ENCODE measurements at places on chromosomes 5 and 9.

DNA sequence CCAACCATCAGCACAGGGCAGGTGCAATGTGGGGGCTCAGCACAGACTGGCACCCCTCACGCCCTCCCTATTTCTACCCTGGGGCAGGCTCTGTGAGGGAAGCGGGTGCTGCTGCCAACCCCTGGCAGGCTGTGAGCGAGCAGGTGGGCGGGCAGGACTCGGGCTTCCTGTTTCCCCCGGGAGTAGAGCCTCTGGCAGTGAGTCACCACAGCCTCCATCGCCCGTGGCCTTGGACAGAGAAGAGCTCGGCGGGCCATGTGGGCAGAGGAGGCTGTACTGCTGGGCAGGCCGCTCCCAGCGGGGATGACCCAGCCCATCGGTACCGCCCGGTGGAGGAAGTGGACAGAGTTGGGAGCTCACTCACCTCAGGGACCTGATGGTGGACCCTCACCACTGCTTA is 16.6 kb downstream of the KCNT1 start:
- no peak for DNase-seq

DNA sequence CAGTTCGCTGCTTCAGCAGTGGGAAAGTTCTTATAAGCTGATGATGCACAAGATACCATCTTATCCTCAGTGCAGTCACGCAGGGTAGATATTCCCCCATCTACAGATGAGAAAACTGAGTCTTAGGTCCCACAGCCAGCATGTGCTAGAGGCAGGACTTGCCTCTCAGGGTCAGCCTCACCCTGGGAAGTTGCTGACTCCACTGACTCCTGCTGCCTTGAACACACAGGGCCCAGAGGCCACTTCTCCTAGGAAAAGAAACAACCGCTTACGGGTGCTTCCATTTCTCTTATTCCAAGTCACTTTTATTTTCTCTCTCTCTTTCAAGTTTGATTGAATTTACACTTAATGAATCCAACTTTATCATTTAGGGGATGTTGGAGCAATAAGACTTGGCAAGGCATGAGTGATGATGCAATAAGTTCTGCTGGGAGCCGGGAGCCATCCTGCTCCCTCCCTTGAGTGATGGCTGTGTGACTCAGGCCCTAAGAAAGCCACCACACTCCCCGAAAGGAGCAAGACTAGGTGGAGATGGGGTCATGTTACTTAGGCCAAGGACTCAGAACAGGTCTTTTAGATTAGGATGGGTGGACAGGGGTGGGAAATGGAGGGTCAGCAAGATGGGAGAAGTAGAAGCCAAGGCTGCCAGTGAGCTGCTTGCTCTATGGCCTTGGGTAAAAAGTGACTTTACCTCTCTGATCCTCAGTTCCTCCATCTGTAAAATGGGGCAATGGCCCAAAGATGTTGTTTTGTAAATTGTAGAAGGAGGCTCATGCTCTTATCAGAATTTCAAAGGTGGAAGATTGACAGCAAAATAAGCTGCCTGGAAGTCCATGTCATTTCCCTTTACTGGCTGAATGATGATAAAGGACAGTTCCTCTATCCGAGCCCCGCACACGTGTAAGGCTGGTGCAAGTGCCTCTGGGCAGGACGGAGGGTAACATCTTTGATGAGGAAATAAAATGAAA is 67.4 kb upstream of the ZNF618 start:
- DNase-seq = no peak

GRCh38 chr5:147388184-147389108 is 121.4 kb downstream of the DPYSL3 start:
- DNase-seq = no peak

DNA sequence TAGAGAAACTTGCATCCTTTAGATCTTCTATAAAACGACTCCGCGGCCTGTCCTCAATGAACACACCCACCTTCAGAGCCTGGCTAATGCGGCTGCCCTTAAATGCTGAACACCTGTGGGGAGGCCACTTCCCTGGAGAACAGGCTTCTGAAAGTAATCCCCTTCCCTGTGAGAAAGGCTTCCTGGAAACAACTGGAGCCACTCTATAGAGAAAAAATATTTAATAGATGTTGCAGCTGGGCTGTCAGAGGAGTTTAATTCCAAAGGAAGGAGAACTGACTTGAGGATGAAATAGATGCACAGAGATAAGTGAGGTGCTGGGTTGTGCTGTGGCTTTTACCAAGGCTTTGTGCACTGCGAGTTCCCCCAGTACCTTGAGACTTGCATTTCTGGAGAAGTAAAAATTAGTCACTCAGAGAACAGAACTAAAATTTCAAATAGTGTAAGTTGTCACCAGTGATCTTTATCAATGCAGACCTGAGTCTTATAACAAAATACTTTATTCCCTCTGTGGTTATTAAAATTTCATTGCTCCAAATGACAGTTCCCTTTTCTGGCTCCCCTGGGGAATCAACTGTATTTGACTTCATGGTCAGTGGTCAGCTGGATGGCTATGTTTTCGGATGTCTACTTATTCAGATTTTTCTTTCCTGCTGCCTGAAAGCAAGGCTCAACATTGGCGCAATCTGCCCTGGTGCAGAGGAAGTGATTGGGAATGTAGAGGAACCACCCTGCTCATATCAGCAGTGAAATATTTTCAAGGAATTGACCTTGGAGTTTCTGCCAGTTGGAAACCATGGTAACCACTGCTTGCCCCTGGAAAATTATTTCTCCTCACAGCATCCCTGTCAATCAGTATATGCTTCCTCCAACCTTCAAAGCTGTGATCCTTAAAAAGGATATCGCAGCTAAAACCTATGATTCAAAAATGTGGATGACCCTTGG is 238.8 kb downstream of the SMARCA2 start:
- DNase-seq = no peak

- no peak for DNase-seq
Measured at GRCh38 chr5:135037519-135038204, 3.6 kb upstream of the PITX1 start.

GRCh38 chr9:113872485-113873143 is 3.5 kb upstream of the ZNF618 start:
- DNase-seq = no peak

GRCh38 chr5:77546-77945 is 14.4 kb upstream of the PLEKHG4B start:
- DNase-seq = no peak

- DNase-seq = no peak
Measured at GRCh38 chr9:133690081-133690561, 48.0 kb downstream of the SARDH start.

- no peak for DNase-seq
Measured at GRCh38 chr9:134707031-134707680, 65.6 kb downstream of the COL5A1 start.

GRCh38 chr9:545480-545879 is 296.0 kb upstream of the DMRT1 start:
- no peak for DNase-seq

- no peak for DNase-seq
Measured at GRCh38 chr5:158765407-158765806, 334.3 kb downstream of the EBF1 start.

DNA sequence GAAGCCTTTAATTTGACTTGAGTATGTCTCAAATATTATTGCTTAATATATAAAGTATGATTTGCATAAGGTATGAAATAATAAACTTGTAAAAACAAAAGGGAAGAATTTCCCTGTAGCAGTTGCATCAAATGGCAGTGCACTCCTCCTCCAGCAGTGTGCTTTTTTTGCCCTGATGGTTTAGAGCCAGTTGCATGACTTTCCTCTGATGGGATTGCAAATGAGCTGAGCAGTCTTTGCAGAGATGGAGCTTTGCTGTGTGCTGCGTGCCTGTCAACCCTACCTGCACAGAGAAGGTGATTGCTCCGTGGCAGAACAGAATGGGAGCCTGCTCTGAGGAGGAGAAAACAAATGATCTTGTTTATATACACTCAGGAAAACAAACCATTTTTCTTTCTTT is 22.7 kb upstream of the CATSPER3 start:
- no peak for DNase-seq

- DNase-seq = no peak
Measured at GRCh38 chr5:20678814-20679298, 690.9 kb upstream of the CDH18 start.

DNA sequence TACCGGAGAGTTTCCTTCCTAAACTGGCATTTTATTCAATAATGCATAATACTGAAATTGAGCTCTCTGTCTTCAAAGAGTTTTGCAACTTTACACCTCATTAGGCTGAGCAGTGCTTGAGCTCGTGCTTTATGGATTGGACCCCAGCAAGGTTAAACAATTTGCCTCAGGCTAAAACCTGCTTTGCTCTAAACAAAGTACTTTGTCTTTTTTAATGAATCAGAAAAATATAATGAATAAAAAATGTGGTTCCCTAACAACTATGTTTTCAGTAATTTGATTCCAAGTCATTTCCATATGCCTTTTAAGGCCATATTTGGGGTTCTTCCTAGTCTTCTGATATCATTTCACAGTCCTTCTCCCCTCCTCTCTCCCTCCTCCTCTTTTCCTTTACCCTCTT is 20.0 kb downstream of the ZNF366 start:
- DNase-seq = no peak

DNA sequence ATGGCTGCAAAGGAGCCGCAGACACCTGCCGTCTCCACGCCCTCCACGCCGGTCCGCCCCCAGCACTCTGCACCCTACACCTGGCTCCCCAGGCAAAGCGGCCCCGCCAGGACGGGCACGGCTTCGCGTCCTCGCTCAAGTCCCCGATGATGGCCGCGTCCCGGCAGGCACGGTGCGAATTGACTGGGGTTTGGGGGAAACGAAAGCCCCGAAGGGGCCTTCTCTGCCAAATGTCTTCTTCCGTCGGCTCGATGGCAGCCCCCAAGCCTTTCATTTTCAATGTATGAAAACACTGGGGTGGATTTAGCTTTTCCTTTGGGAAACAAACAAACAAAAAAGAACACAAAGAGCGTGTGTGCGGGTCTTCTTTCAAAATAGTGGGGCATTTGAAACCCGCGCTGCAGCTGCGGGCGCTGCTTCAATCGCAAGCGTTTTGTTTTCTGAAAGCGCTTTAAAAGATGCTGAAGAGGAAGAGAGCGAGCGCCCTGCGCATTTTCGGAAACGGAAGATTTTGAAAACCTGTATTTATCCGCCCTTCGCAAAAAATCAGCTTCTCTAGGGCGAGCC is 160.0 kb downstream of the RMI1 start:
- peak; percentile 19 for DNase-seq

DNA sequence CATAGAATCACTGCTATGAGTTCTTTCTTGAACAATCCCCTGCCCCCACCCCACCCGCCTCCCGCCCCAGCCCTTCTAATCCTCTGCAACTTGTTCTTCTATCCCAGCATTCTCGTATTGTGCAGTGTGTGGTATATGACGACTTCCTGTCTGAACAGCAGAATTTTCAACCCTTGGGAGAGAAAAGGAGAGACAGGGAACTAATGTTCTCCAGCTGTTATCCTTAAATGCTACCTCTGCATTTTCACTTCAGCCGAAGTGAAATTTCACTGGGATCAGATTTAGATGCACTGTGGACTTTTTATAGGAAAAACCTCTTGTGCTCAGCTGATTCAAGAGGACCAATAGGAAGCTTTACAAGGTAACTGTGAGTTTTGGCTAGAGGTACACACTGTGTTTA is 2.2 kb downstream of the FBXL7 start:
- DNase-seq = no peak

GRCh38 chr5:17182494-17182893 is 34.9 kb upstream of the BASP1 start:
- DNase-seq = no peak

DNA sequence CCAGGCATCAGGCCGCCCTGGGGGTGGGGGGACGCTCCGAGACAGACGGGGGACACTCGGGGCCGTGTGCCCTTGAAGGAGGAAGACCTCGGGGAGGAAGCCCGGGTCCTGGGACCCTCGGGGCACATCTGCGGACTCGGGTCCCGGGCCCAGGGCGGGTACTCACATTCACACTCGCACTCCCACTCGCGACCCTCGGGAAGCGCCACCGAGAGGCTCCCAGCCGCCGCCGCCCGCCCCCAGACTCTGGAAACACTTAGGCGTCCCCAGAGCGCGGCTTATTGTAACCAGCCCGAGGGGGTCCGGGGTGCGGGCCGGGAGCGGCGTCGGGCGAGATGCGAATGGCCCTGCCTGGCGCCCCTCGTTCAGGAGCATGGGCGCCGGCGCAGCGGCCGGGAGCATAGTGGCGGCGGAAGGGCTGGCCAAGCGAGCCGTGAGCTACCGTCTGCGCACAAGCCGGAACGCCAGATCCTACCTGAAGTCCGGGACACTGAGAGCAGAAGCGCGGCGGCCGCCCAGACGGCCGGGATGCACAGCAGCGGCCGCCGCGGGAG is 559 bp downstream of the ROR2 start:
- no peak for DNase-seq

GRCh38 chr9:91310037-91310436 is 51.7 kb downstream of the AUH start:
- DNase-seq = no peak

- DNase-seq = peak; percentile 49
Measured at GRCh38 chr5:116947691-116948528, 373.3 kb upstream of the SEMA6A start.

DNA sequence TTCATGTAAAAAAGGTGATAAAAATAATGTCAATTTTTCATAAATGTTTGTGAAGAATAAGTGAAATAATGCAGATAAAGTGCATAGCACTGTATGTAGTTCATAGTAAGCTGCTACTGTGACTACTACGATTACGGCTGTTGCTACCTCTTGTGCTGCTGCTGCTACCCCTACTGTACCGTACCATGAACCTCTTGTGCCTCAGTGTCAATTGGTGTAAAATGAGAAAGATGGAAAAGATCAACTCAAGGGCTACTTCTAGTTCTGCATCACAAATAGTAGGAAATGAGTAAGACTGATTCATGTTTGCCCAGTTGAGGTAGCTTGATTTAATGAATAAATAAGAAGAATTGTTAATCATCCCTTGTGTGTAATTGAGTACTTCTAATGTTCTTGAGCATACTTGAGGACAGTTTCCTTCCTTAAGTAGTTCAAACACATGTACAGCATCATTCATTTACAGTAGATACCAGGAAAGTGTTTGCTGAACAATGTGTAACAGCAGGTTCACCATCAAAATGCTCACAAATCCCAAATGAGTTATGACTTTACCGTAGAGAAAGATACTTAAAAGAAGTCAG is 200.0 kb upstream of the ATP10B start:
- no peak for DNase-seq

DNA sequence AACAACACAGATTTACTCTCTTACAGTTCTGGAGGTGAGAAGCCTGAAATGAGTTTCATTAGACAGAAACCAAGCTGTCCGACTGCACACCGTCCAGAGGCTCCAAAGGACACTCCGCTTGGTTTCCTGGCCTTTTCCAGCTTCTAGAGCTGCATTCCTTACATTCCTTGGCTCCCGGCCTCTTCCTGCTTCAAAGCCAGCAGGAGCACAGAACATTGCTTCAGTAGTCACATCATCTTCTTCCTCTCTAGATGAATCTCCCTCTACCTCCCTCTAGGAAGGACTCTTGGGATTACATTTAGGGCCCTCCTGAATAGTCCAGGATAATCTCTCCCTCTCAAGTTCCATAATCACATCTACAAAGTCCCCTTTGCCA is 213.3 kb downstream of the CDK5RAP2 start:
- DNase-seq = no peak

DNA sequence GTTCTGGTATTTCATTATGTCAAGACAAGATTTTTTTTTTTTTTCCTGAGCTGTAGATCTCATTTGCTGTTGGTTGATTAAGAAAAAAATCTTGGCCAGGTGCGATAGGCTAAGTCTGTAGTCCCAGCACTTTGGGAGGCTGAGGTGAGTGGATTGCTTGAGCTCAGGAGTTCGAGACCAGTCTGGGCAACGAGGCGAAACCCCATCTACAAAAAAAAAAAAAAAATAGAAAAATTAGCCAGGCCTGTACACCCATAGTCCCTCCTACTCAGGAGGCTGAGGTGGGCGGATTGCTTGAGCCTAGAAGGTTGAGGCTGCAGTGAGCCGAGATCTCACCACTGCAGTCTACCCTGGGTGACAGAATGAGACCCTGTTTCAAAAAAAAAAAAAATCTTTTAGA is 12.2 kb downstream of the CDC42SE2 start:
- no peak for DNase-seq

Data from CD4-positive, alpha-beta T cell treated with Interleukin-12 subunit alpha and Interleukin-12 subunit beta, for 1 hour (primary cell).